ENCODE measurements at places on chromosomes 16 and 17.

DNA sequence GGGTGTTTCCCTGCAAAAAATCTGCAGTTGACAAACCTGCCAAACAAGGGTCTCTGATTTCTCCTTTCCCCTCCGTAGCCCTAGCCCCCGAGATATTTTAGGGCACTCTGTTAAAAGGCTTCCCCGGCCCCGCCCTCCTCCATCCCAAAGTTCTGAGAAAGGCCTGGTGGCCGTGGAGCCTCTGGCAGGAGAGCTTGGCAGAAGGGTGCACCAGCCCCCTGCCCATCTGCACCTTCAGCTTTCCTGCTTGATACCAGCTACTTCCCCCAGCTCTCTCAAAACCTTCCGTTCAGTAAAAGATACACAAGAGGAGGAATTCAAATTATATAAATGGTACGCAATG lies 711 bp upstream of the CANT1 start:
- DNase-seq, result no peak

- no peak for DNase-seq
Observed at GRCh38 chr16:57240851-57241250, 4.2 kb upstream of the ARL2BP start.

DNA sequence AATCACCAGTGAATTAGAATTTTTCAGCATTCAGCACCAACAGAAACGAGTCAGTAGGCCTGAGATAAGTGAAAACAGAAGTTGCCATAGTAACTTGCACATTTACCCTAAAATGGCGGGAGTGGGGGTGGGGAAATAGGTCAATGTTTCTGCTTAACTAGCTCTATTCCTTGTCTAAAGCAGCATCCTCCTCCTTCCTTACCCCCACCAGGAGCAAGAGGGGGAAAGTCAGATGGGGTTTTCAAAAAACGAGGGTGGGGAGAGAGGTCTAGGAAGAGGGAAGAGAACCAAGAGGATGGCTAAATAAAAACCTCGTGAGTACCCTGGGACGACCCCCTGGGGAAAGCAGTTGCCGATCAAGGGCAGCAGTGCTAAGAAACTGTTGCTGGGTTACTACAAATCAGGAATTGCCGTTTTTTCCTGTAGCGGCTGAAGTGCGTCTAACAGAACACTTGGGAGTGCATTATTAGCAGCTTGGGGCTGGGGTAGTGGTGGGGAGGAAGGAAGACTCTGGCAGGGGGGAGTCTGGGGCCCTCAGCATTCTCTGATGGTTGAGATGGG lies 34.4 kb upstream of the MNT start:
- DNase-seq, result no peak

DNA sequence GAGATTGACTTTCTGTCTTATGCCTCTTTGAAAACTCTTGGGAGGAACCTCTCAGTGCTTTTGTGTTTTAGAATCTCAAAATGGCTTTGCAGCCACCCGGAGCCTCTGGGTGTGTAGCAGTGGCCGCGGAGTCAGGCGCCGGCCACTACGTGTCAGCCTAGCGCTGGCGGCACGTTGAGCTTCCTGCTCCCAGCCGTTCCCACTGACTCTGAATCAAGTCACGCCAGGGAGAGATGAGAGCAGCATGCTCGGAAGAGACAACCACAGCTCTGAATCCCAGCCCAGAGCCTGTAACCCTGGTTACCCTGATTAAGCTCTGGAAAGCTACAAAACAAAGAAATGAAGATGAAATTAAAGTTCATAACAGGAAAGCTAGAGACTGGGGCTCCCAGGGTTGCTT lies 97.4 kb upstream of the CACNG5 start:
- no peak for DNase-seq

DNA sequence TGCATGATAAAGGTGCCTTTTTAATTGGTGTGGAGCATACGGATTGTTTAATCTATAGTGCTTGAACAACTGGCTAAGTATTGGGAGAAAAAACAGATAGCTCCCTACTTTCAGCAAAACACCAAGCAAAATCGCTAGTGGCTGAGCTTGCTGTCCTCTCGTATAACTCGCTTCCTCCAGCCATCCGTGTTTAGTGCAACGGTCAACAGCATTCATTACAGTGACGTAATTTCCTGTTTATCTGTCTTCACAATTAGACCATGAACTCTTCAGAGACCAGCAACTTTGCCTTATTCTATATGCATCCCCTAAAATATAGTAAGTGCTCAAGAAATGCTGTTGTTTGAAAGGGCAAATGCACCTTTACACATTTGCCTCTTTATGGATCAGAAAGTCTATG lies 511.9 kb downstream of the HAPSTR1 start:
- DNase-seq, result no peak

GRCh38 chr17:6244253-6244652 lies 174.1 kb downstream of the WSCD1 start:
- no peak for DNase-seq

GRCh38 chr16:56626685-56627084 lies 1.1 kb downstream of the MT1E start:
- DNase-seq, result no peak

- DNase-seq, result no peak
Observed at GRCh38 chr17:53134548-53134947, 688.2 kb upstream of the KIF2B start.

- no peak for DNase-seq
Observed at GRCh38 chr17:49730078-49730784, 22.5 kb upstream of the SLC35B1 start.

- DNase-seq, result no peak
Observed at GRCh38 chr16:77594799-77595596, 127.3 kb upstream of the NUDT7 start.

- DNase-seq, result no peak
Observed at GRCh38 chr17:6096201-6097004, 26.2 kb downstream of the WSCD1 start.

Data from trophoblast cell (in vitro differentiated cells and primary cell).